ENCODE measurements at places on chromosomes 1 and 21.

GRCh38 chr1:7315316-7315715 is 455.8 kb upstream of the VAMP3 start:
- no peak overlapping the region for H3K27ac ChIP-seq
- peak; percentile 9 for DNase-seq
- no peaks in the 10 kb centered on the region for H3K27me3 ChIP-seq
- no peaks in the 10 kb centered on the region for H3K4me1 ChIP-seq
- no peak overlapping the region for H3K4me3 ChIP-seq

GRCh38 chr21:35868005-35868868 is 192.1 kb downstream of the SETD4 start:
- no peak for DNase-seq
- no peaks in the 10 kb centered on the region for H3K4me1 ChIP-seq
- H3K4me3 ChIP-seq, result no peak overlapping the region

GRCh38 chr1:215682232-215682631 is 115.1 kb downstream of the KCTD3 start:
- no peak overlapping the region for H3K4me3 ChIP-seq
- H3K27me3 ChIP-seq, result no peaks in the 10 kb centered on the region
- H3K27ac ChIP-seq, result no peak overlapping the region
- no peaks in the 10 kb centered on the region for H3K36me3 ChIP-seq

- no peak for DNase-seq
- no peak overlapping the region for H3K4me3 ChIP-seq
- no peaks in the 10 kb centered on the region for H3K27me3 ChIP-seq
- H3K27ac ChIP-seq, result peak overlapping the region; percentile 7
Measured at GRCh38 chr1:78387871-78388270, 102.9 kb upstream of the PTGFR start.

DNA sequence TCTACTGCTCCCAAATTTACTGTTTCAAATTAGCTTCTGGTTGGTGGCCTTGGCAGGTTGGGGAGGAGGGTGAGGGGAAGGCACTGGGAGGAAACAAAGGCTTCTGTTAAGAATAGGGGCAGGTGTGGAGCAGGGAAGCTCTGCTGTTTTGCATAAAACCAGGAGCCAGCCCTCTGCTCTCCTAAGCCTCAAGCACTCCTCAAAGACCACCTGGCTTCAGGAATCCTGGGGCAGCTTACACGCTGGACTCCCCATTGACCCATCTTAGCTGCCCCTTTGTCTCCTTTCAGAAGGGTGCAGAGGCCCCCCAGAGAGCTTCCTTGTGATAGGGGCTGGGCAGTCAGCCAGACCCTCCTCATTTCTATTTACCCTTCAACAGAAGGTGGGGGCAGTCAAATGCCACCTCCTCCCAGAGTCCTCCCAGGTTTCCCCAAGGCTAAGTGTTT is 11.5 kb upstream of the DHRS3 start:
- DNase-seq, result no peak
- H3K36me3 ChIP-seq, result no peaks in the 10 kb centered on the region
- H3K4me1 ChIP-seq, result no peaks in the 10 kb centered on the region
- H3K27me3 ChIP-seq, result no peaks in the 10 kb centered on the region
- H3K27ac ChIP-seq, result no peak overlapping the region
- no peak overlapping the region for H3K4me3 ChIP-seq

GRCh38 chr1:72282271-72283021 is at the start of gene NEGR1:
Gene NEGR1 (minus strand): TSS chr1:72282539.
- peak; percentile 88 for DNase-seq
- peak within 1 kb of the TSS; percentile 83 for H3K27ac ChIP-seq
- no peaks in the 10 kb centered on the region for H3K27me3 ChIP-seq
- H3K36me3 ChIP-seq, result no peaks in the 10 kb centered on the region

- no peaks in the 10 kb centered on the region for H3K4me1 ChIP-seq
- no peak overlapping the region for H3K4me3 ChIP-seq
- H3K36me3 ChIP-seq, result no peaks in the 10 kb centered on the region
- H3K27me3 ChIP-seq, result no peaks in the 10 kb centered on the region
- DNase-seq, result no peak
Measured at GRCh38 chr1:18805150-18805879, 54.1 kb downstream of the TAS1R2 start.
